NK-92 treated with Interleukin-12 subunit alpha and Interleukin-12 subunit beta, amount 100 ng/mL, for 24 hours (cell line): ENCODE measurements at places on chromosomes 1 and 21.

GRCh38 chr21:24428591-24429199 lies 1178.6 kb downstream of the MRPL39 start:
- DNase-seq, result peak; percentile 6

GRCh38 chr1:57898531-57898930 lies 474.7 kb upstream of the DAB1 start:
- DNase-seq, result no peak

GRCh38 chr1:23394181-23394580 lies 24.5 kb upstream of the ZNF436 start:
- DNase-seq, result no peak

GRCh38 chr1:165484532-165484931 lies 39.6 kb upstream of the RXRG start:
- no peak for DNase-seq

DNA sequence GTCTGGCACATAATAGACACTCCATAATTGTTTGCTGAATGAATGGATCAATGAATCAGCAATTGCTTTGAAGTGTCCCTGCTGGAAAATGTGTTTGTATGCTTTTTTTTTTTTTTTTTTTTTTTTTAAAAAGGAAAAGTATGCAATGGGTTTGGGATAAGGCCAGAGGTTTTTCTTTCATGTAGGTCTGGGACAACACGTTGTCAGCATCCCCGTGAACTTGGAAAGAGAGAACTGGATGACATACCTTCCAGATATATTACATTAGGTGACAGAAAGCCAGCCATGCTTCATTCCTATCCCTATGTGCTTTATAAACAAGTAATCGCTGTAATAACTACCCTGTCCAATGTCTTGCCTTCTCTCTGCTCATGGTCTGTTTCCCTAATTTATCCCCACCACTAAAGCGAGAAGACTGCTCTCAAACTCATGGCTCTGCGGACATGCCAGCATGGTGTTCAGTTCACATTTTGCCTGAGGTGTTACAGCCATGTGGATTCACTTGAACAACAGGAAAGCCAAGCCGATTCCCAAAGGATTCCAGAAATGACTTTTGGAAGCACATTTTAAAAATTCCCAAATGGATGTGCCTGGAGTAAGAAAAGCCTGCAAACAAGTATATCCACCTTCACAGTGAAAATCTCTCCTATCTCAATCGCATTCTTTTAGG lies 34.8 kb upstream of the GREM2 start:
- DNase-seq, result no peak

DNA sequence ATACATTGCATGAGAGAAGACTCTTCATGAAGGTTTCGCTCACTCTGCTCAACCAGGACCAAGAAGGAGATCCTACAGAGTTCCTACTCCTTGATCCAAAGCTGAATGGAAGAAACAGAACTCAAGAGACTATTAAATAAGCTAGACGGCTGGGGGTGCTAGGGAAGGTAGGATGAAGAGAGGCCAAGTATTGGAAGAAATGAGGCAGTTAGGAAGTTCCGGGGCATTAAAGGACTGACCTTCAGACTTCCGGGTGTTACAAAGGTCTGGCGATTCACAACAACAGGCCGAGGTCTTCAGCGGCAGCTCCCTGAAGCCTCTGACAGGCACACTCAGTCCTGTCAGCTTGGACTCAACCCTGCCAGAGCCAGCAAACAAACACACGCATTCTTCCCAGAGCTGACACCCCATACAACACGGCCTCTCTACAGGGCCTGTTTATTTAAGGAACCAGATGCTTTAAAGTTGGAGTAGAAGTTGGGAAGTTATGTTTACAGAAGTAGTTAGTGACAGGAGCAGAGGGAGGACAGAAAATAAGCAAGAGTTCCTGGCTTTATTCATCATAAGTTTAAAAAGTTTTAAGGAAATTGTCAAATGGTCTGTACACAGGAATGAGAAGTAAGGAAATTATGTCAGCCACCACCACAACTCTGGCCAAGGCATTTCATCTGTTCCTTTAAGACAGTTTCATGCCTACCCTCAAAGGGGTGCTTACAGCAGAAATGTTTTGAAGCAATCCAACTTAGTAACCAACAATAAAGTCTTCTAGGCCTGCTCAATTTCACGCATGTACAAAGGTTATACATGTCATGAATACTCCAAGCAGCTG lies 4.7 kb downstream of the SORT1 start:
- no peak for DNase-seq

GRCh38 chr1:198449261-198449660 lies 91.2 kb downstream of the ATP6V1G3 start:
- no peak for DNase-seq
